MCF 10A (cell line): ENCODE measurements at places on chromosomes 11 and 22.

- no peak for DNase-seq
Measured at GRCh38 chr22:23035557-23036277, 34.6 kb upstream of the GNAZ start.

DNA sequence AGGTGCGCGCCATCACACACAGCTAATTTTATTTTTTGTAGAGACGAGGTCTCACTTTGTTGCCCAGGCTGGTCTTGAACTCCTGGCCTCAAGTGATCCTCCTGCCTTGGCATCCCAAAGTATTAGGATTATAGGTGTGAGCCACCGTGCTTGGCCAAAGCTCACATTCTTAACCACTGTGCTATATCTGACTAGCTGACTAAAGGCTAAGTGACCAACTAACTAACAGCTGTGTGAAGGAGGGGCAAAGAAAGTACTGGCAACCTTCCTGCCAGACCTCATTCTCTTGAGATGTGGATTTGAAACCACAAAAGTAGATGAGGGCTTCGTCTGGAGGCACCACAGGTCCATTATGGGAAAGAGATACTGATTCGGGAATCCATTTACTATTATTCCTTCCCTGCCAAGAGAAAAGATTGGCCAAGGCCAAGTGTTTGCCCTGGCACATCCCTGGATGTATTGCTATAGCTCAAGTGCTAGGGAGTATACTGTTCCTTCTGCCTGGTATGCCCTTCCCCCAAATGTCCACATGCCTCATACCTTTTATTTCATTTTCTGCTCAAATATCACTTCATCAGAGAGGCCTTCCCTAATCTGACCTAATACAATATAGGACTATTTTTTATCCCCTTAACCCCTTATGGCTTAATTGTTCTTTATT is 52.7 kb upstream of the RRM1 start:
- DNase-seq, result no peak

- no peak for DNase-seq
Measured at GRCh38 chr11:16781936-16782919, 43.8 kb downstream of the C11orf58 start.

- no peak for DNase-seq
Measured at GRCh38 chr22:17634696-17635095, 3.9 kb upstream of the BCL2L13 start.

- peak; percentile 9 for DNase-seq
Measured at GRCh38 chr22:46303347-46303965, 6.8 kb downstream of the GTSE1 start.

DNA sequence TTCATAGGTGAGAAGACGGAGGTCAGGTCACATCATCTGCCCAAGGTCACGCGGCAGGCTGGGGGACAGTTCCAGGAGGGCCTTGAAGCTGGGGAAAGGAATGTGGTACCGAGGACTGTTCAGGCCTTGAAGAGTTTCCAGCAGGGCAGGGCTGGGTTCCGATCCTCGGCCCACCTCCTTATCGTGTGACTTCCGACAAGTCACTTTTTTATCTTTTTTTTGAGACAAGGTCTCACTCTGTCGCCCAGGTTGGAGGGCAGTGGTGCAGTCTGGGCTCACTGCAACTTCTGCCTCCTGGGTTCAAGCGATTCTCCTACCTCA is 623 bp downstream of the NDUFS8 start:
- no peak for DNase-seq

DNA sequence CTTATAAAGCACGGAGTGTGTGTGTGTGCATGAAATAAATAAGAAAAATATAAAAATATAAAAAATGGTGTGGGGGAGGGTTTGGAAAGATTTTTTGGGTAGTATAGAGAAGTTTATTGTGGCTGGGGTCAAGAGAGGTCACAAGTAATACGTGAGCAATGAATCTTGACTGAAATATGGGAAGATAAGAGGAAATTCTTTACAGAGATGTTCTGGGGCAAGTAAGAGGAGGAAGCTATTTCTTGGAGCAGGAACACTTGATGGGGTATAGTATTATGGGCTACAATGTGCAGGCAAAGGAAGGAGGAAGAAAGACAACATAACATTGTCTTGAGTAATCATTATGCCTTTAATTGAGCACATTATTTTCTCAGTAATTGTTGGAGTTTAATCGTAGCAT is 2.1 kb downstream of the HBD start:
- DNase-seq, result no peak

DNA sequence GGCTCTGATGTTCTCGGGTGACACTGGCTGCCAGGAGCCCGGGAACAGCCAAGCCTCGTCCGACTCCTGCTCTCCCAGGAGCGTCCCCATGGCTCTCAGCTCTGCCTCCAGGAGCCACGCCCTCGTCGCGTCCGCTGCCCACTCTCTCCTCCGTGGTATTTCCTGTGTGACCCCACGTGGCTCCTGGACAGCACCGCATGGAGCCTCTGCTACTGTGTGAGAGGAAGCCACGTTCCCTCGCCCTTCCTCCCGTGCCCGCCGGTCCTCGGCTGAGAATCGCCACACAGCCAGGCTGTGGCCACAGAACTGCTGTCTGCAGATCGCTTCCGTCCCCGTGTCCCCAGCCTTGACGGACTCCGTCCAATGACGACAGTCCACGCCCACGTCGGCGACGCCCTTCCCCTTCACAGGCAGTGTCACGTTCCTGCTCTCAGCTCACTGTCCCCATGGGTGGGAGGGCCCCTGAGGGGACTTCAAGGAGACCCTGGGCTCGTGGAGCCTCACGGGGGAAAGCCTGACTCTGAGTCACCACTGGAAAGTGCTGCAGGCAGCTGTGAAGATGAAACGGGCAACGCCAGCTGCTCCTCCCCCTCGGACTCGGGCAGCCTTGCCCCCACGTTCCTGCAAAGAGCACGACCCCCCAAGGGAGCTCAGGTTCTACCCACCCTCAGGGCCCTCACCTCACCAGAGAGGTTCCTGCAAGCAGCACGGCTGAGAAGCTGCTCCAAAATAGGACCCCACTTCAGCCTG is 458.5 kb downstream of the BRD1 start:
- DNase-seq, result no peak

DNA sequence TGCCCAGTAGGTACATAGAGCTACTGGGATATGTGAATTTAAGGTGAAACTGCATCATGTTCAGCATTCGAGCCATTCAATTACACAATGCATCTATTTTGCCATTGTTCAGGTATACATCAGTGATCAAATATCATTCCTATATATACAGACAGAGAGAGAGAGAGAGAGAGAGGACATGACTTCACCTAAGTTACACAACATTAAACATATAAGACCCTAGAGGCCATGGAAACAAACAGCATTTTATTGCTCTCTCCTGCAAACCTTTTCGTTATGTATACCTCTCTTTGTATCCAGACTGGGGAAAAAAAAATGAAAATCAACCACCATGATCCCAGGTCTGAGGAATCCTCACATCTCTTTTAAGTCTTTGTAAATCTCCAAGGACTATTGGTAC is 1829.1 kb downstream of the LRRC4C start:
- DNase-seq, result no peak

DNA sequence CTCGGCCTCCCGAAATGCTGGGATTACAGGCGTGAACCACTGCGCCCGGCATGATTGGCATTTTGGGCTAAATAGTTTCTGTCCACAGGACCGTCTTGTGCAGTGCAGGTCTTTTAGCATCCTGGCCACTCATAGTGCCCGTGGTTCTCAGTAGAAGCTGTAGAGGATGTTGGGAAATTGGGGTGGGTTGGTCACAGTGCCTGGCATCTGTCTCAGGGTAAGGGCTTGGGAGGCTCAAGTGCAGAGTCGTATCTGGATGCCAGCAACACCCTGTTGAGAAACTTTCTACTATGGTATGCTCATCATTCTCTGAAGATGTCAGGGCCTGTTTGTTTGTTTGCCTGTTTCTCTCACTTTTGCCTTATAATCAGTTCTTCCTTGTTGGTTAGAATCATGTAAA is 21.9 kb downstream of the UBE2L3 start:
- DNase-seq, result no peak

DNA sequence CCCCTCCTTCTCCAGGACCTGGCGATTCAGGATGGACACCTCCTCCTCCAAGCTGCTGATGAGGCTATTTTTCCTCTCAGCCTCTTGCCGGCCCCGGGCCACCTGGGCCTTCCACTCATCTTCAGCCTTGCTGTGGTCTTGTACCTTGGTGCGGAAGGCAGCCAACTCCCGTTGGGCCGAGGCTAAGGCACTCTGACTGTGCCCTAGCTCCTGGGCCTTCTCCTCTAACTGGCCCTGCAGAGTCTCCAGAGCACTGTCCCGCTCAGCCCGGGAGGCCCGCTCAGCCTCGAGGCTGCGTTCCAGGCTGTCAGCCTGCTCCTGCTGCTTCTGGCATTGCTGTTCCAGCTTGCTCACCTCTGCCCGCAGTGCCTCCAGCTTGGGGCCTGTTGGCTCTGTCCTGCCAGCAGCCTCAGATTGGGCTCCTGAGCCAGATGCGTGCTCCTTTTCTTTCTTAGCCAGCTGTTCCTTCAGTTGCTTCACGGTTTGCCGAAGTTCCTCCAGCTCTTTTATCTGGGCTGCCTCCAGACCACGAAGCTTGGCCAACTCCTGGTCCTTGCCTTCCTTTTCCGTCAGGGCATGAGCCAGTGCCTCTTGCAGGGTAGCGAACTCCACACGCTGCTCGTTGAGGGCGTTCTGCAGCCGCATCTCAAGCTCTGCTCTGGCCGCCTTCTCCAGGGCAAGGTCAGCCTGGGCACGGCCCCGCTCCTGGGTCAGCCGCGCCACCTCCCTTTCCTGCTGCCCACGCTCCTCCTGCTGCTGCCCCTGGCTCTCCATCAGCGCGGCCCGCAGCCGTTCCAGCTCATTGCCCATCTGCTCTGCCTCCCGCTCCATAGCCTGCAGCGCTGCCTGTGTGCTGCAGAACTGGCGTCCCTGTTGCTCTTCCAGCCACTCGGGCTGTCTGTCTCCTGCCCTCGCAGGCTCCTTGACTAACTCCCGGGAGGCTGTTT is 15.3 kb downstream of the IL18BP start:
- DNase-seq, result no peak

DNA sequence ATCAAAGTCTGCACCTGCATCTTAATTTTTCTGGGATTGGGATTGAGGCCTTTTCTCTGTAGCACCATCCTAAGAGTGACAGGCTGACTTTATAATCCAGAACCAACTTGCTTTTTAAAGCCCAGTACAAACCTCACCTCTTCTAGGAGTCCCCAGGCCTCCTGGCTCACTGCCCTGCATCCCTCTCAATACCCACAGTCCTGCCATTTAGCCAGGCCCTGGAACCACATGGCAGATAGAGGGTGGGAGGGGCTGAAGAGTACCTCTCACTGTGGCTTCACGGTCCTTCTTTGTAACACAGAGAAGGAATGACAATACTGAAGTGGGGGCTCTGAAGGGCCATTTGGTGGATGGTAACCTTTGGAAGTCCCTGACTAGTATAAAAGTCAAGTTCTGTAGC is 63.5 kb upstream of the PHOX2A start:
- DNase-seq, result no peak

- no peak for DNase-seq
Measured at GRCh38 chr11:66762088-66762487, 33.1 kb upstream of the SPTBN2 start.

DNA sequence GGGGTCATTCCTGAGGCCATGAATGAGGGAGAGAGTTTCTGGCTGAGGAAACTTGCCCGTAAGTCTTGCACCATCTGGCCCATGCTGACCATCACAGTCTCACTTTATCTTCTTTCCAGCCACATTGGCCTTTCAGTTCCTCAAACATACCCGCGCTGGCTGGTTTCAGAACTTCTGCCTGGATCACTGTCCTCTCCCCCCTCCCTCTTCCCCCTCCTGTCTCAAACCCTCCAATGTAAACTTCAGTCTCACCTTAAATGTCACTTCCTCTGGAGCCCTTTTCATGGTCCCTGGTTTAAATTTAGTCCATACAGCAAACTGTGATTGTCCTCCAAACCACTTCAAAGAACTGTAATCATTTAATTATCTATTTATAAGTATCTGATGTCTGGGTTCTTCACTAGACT is 3.7 kb upstream of the TMEM109 start:
- no peak for DNase-seq

- no peak for DNase-seq
Measured at GRCh38 chr11:10095412-10096208, 198.4 kb downstream of the SBF2 start.

DNA sequence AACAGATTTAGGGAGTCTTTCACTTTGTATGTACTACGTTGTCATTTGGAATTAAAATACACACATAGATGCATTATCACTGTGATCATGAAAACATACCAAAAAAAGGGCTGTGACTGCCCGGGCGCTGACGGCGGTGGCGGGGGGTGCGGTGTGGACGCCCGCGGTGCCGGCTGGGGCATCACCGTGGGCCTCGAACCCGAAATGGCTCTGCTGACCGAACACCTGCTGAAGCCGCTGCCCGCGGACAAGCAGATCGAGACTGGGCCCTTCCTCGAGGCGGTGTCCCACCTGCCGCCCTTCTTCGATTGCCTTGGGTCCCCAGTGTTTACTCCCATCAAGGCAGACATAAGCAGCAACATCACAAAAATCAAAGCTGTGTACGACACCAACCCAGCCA is 16.2 kb downstream of the MRGPRX4 start:
- no peak for DNase-seq

DNA sequence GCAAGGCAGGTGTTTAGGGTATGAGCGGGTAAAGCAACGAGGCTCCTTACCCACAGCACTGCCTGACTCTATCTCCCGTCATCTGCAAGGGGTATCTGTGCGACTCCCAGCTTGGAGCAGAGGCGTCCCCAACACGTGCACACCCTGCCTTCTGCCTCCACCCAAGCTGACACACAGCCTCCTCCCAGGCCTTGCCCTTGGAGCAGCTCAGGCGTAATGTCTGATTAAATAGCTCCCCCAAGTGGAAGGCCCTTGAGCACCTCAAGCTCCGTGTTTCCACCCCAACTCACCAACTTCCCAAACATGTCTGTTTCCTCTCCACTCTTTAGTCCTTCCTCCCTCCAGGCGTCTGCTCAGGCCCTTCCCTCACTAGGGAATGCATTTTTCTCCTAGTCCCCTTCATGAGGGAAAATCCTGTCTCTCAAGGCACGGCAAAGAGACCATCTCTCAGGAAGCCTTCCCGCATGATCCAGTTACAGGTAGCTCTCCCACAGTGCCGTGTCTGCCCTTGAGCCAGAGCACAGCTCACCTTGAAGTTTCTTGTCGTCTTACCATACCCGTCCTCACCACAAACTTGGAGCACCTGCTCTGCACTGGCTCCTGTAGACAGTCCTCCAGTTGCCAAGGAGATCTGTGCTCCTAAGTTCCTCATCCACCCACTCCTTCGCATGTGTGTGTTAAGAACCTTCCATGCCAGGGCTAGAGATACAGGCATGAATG is 15.8 kb downstream of the CYB5R2 start:
- DNase-seq, result peak; percentile 80

DNA sequence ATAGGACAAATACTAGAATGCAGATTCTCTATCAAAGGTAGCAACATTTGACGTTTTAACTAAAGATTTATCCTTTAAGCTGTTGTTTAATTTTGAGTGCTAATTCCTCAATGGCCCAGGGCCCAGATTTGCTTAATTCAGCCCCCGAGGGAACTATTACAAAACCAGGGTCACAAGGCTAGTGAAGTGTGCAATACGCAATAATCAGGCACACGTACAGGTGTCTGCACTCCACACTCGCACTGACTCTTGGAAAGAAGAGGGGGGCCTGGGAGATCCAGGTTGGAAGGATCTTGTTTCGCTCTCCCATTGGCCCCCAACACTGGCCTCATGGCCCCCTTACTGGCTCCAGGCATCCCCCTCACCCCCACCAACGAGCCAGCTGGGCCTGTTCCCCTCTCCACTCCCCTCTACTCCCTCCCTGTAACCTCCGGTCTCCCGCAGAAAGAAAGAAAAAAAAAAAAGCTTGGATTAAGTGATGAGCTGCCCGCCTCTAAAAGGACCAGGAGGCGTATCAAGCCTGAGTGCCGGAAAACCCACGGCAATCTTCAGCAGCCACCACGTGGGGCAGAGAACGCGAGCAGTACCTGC is 2.2 kb upstream of the KIRREL3 start:
- DNase-seq, result no peak
